ENCODE measurements at places on chromosomes 7 and 10.
A peak's percentile ranks its signal among the peaks of the same experiment; 100 is the strongest.

GRCh38 chr10:48575901-48576300 is 29.0 kb downstream of the ARHGAP22 start:
- no peaks in the 10 kb centered on the region for H3K4me1 ChIP-seq
- no peak overlapping the region for H3K4me3 ChIP-seq
- H3K36me3 ChIP-seq, result no peaks in the 10 kb centered on the region
- DNase-seq, result no peak
- H3K27me3 ChIP-seq, result peaks cover 53% of the 10 kb centered on the region

- H3K36me3 ChIP-seq, result peaks cover 9% of the 10 kb centered on the region
- peak overlapping the region; percentile 42 for H3K4me3 ChIP-seq
- peak overlapping the region; percentile 13 for H3K27ac ChIP-seq
- peaks cover 82% of the 10 kb centered on the region for H3K4me1 ChIP-seq
These were observed 8.7 kb downstream of the EPC1 start for GRCh38 chr10:32338262-32338661.

DNA sequence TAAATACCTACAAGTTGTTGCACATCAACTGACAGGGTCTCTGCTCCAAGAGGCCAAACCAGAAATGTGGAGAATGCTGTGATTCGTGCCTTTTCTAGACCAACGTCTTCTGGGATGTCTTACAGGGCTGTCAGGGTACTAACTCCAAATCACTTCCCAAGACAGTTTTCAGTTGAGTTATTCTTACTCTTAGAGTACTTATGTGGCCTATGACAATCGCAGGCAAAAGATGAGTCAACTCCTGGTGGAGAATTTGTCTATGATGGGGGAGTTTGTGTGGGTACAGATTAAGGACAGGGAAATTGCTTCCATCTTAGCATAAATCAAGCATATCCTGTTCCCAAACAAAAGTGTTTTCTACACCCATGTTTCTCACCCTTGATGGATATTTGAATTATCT is 734.8 kb downstream of the TNS3 start:
- no peaks in the 10 kb centered on the region for H3K36me3 ChIP-seq
- H3K4me1 ChIP-seq, result no peaks in the 10 kb centered on the region
- H3K4me3 ChIP-seq, result no peak overlapping the region
- no peak overlapping the region for H3K27ac ChIP-seq
- no peak for DNase-seq
- no peaks in the 10 kb centered on the region for H3K27me3 ChIP-seq

DNA sequence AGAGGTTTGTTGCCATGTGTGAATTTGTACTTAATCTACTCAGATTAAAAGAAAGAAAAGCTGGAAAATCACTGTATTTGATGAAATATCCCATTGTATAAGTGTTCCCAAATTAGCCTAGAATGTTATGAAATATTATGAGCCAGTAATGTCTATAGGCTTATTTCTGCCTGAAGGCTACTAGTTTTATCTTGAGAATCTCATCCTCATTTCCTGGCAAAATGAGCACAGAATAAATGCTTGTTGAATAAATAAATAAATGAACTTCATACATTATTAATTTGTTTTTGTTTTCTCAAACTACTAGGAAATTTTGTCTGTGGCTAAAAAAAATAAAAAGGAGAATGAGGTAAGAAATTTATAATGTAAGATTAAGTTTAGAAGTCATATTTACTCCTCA is 25.5 kb downstream of the HELLS start:
- no peak overlapping the region for H3K4me3 ChIP-seq
- no peaks in the 10 kb centered on the region for H3K4me1 ChIP-seq
- DNase-seq, result no peak
- no peak overlapping the region for H3K27ac ChIP-seq
- no peaks in the 10 kb centered on the region for H3K27me3 ChIP-seq

GRCh38 chr10:63030536-63030935 is 102.6 kb upstream of the NRBF2 start:
- H3K36me3 ChIP-seq, result no peaks in the 10 kb centered on the region
- DNase-seq, result no peak
- H3K27me3 ChIP-seq, result peaks cover 6% of the 10 kb centered on the region
- no peaks in the 10 kb centered on the region for H3K4me1 ChIP-seq

DNA sequence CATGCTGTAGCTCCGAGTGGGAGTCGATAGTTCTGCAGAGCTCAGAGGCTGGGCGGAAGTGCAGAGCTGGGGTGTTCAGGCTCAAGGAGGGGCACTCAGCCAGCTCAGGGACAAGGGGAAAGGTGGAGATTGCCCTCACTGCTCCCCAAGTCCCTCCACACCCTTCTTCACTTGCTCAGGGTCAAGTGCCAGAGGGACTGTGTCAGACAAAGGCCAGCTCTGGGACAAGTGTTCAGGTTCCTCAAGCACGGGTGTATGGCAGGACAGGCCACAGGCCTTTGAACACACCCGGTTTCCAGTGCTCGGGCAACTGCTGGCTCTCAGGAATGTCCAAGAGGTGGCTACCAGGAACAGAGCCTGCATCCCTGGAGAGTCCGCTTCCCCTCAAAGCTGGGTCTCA is 293.0 kb upstream of the PODXL start:
- H3K4me1 ChIP-seq, result no peaks in the 10 kb centered on the region
- no peak for DNase-seq
- H3K27me3 ChIP-seq, result peaks cover 43% of the 10 kb centered on the region
- no peak overlapping the region for H3K27ac ChIP-seq

GRCh38 chr10:61128196-61128595 is 184.2 kb upstream of the RHOBTB1 start:
- DNase-seq, result no peak
- H3K36me3 ChIP-seq, result no peaks in the 10 kb centered on the region
- H3K4me3 ChIP-seq, result no peak overlapping the region
- no peaks in the 10 kb centered on the region for H3K4me1 ChIP-seq

- H3K4me3 ChIP-seq, result no peak overlapping the region
- H3K27me3 ChIP-seq, result no peaks in the 10 kb centered on the region
- no peaks in the 10 kb centered on the region for H3K36me3 ChIP-seq
These were observed 235.2 kb upstream of the ZWINT start for GRCh38 chr10:56596257-56596656.

DNA sequence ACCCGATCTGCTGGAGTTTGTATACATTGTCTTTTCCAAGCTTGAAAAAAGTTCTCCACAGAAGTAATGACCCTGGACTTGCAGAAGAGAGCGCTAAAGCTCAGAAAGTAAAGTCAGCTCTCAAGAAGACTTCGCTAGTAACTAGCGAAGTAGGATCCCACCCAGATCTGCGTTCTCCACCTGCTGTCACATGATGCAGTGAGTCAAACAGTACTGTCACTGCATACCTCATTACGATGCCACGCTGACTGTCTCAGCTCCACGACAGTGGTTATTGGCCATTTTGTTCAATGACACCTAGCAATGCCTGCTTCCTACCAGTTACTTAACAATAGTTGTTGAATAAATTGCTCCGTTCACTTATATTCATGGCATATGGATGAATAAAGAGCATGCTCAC is 29.7 kb upstream of the SEC61G start:
- H3K27ac ChIP-seq, result no peak overlapping the region
- DNase-seq, result no peak
- H3K4me1 ChIP-seq, result peaks cover 5% of the 10 kb centered on the region
- H3K4me3 ChIP-seq, result no peak overlapping the region
- H3K27me3 ChIP-seq, result peaks cover 91% of the 10 kb centered on the region
- H3K36me3 ChIP-seq, result no peaks in the 10 kb centered on the region

GRCh38 chr7:33237036-33237435 is 107.7 kb downstream of the BBS9 start:
- H3K36me3 ChIP-seq, result peaks cover 1% of the 10 kb centered on the region
- H3K4me1 ChIP-seq, result no peaks in the 10 kb centered on the region
- DNase-seq, result no peak
- H3K27me3 ChIP-seq, result no peaks in the 10 kb centered on the region
- H3K4me3 ChIP-seq, result no peak overlapping the region

GRCh38 chr7:47342296-47343060 is 239.4 kb downstream of the TNS3 start:
- H3K27me3 ChIP-seq, result no peaks in the 10 kb centered on the region
- no peaks in the 10 kb centered on the region for H3K36me3 ChIP-seq
- no peak overlapping the region for H3K4me3 ChIP-seq
- no peaks in the 10 kb centered on the region for H3K4me1 ChIP-seq
- H3K27ac ChIP-seq, result no peak overlapping the region
- DNase-seq, result no peak

GRCh38 chr10:74977913-74978847 is 133.3 kb upstream of the SAMD8 start:
- H3K27ac ChIP-seq, result peak overlapping the region; percentile 41
- H3K4me1 ChIP-seq, result peaks cover 31% of the 10 kb centered on the region
- H3K27me3 ChIP-seq, result no peaks in the 10 kb centered on the region
- peak overlapping the region; percentile 32 for H3K4me3 ChIP-seq
- peaks cover 17% of the 10 kb centered on the region for H3K36me3 ChIP-seq

DNA sequence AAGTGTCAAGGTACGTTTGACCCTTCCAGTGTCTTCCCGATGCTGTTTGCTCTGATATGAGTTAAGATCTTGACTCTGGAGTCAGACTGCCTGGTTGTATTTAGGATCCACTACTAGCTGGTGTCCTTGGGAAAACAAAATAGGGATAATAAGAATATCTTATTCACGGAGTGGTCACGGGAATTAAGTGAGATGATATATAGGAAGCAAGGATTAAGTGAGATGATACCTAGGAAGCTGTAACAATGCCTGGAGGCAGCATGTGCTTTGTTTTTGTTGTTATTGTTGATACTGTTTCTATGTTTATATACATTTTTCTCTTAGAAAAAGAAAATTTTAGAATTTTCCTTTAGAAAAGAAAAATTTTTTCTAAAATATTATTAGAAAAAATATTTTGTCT is 87.0 kb downstream of the LYZL1 start:
- H3K36me3 ChIP-seq, result no peaks in the 10 kb centered on the region
- no peak overlapping the region for H3K27ac ChIP-seq
- H3K4me3 ChIP-seq, result no peak overlapping the region
- peaks cover 60% of the 10 kb centered on the region for H3K27me3 ChIP-seq

- peaks cover 5% of the 10 kb centered on the region for H3K36me3 ChIP-seq
- DNase-seq, result no peak
- no peak overlapping the region for H3K27ac ChIP-seq
These were observed 3.5 kb downstream of the PDLIM1 start for GRCh38 chr10:95287281-95287680.

DNA sequence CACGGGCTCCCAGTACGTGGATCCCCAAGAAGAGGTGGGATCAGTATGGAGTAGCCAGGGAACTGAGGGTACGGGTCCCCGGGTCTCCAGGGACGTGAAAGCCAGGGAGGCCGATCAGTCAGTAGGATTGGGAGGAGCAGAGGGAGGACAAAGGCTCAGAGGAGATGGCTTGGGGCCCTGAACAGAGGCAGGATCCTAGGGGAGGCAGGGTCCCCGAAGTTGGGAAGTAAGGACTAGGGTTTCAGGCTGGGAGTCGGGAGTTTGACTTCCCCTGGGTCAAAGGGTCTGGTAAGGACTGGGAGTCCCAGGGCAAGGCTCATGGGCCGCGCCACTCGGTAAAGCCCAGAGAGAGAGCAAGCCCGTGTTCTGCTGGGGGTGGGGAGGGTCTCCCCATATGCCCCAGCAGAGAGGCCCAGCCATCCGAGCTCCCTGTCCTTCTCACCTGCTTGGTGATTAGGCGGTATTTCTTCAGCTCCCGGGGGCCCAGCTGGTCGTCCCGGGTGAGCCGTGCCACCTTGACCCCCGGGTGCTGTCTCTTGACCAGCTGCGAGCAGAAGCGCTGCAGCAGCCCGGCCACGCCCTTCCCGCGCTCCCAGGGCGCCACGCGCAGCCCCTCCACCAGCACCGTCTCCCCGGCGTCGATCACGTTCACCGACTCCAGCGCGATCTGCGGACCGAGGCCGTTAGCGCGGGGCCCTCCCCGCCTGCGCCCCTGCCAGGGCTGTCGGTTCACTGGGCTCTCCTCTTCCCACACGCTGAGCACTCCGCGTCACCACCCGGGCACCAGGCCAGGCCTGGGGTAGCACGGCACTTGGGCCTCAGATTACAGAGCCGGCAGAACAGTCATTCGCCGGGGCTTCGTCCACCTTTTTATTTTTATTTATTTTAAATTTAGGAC is 7.0 kb downstream of the NAT16 start:
- peaks cover 100% of the 10 kb centered on the region for H3K27me3 ChIP-seq
- H3K4me1 ChIP-seq, result peaks cover 52% of the 10 kb centered on the region
- peaks cover 18% of the 10 kb centered on the region for H3K36me3 ChIP-seq
- no peak for DNase-seq

DNA sequence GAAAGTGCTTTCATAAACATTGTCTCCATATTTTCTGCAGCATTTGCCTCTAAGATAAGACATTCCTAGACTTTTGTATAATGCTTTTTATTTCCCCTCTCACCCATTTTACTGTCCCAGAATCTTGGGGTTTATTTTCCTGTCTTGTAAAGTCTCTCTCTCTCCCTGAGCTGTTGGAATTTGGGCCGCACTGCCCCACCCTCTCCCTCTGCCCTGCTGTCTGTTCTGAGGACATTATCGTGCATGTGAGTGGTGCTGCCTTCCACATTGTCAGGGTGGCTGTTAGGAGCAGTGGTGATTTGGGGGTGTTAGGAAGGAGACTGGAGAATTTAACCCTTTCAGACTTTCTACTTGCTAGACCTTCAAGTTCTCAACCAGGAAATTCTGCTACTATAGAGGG is 16.7 kb downstream of the LRMDA start:
- H3K36me3 ChIP-seq, result no peaks in the 10 kb centered on the region
- no peak for DNase-seq
- H3K4me3 ChIP-seq, result no peak overlapping the region
- H3K27me3 ChIP-seq, result peaks cover 49% of the 10 kb centered on the region

- DNase-seq, result no peak
- no peak overlapping the region for H3K4me3 ChIP-seq
- H3K36me3 ChIP-seq, result no peaks in the 10 kb centered on the region
- peaks cover 31% of the 10 kb centered on the region for H3K27me3 ChIP-seq
These were observed 61.3 kb upstream of the CAV2 start for GRCh38 chr7:116438267-116438666.

DNA sequence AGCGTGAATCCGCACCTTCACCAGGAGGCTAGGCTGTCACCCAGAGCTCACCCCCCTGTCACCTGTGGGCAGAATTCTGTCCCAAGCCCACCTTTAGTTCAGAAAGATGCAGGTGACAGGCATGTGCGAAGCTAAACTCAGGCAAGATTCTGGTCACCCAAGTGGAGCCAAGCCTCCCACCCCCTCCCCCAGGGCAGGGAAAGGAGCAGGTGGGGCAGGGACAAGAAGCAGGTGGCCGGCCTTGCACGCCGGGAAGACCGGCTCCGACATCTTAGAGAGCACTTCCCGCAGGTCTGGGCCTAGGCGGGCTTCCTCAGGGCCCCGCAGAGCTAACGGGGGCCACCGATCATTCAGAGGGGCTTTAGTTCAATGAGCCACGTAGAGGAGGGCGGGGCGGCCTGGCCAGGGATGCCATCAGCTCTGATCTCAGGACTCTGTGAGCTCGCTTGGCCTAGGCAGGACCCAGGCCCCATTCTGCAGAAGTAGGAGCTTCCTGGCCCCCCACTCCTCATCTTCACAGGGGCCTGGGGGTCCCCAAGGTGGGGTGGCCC is 19.9 kb downstream of the UNCX start:
- peaks cover 4% of the 10 kb centered on the region for H3K36me3 ChIP-seq
- H3K4me3 ChIP-seq, result no peak overlapping the region
- DNase-seq, result no peak
- H3K27ac ChIP-seq, result no peak overlapping the region
- peaks cover 6% of the 10 kb centered on the region for H3K4me1 ChIP-seq

- no peaks in the 10 kb centered on the region for H3K36me3 ChIP-seq
- no peak for DNase-seq
- H3K27ac ChIP-seq, result no peak overlapping the region
- no peak overlapping the region for H3K4me3 ChIP-seq
These were observed 117.4 kb downstream of the VIPR2 start for GRCh38 chr7:159027056-159027788.

GRCh38 chr7:151704960-151705635 is 171.8 kb downstream of the PRKAG2 start:
- peaks cover 2% of the 10 kb centered on the region for H3K36me3 ChIP-seq
- H3K27me3 ChIP-seq, result no peaks in the 10 kb centered on the region
- peaks cover 13% of the 10 kb centered on the region for H3K4me1 ChIP-seq
- DNase-seq, result no peak
